ENCODE measurements at places on chromosomes 6 and 20.

DNA sequence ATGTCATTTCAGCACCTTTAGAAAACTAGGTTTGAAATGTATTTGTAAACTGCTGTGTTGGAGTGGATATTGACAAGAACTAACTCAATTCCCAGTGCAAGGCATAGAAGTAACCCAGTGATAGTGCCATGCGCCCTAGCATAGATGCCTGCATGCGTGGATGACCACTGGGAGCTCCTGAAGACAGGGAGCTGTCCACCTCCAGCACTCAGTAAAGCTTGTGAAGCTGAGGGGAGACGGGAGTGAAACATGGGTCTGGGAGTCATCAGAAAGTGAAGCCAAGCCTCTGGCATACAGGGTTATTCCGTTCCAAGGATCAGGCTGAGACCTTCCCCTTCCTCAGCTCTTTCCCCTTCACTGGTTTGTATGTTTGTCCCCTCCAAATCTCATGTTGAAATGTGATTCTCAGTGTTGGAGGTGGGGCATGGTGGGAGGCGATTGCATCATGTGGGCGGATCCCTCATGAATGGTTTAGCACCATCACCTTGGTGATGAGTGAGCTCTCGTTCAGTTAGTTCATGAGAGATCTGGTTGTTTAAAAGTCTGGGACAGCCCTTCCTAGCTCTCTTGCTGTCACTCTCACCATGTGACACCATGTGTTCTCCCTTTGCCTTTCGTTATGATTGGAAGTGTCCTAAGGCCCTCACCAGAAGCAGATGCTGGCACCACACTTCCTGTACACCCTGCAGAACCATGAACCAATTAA lies 146.5 kb upstream of the FERMT1 start:
- no peak for DNase-seq

GRCh38 chr6:153634416-153634815 lies 404.6 kb upstream of the OPRM1 start:
- no peak for DNase-seq

DNA sequence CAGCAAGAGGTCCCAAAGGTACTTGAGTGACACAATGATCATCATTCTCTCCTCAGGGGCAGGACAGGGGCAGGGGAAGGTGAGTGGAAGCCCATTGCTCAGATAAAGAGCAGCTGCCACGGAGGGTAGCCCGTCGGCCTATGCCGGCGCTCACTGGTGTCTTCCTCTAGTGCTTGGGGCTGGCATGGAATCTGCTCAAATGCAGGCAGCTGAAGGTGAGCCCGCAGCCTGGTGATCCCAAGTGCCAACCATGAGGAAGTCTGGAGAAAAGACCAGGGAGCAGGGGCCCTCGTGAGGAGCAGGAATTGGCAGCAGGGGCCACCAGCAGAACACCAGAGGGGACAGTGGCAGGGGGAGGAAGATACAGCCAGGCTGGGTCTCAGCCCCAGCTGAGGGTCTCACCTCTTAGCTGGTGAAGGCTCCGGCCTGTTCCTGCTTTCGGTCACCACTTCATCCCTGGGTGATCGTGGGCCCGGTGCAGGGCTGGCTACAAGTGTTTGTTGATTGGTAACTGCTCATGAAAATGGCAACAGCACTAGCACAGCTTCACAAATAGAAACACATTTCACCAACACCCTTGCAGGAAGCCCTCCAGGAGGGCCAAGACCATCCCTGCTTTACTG lies 24.7 kb downstream of the RBCK1 start:
- no peak for DNase-seq

DNA sequence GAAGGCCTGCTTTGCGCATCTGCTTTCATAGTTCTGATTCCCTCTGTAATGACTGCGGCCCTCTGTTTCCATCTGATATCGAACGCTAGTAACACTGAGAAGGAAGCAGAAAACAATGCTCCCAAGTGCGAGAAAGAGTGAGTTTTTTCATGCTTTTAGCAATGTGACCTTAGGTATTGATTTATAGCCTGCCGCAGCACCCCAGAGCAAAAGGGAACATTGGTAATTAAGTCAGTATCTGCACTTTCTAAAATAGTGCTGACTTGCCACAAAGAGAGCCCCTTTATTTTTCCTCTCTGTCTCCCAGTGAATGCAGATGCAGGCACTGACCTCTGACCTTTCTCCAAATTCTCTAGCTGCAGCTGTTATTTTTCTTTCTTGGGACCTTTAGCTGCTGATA lies 129.8 kb downstream of the HDGFL1 start:
- DNase-seq: no peak

- no peak for DNase-seq
These were observed 15.9 kb downstream of the NDUFAF5 start for GRCh38 chr20:13800728-13801134.

DNA sequence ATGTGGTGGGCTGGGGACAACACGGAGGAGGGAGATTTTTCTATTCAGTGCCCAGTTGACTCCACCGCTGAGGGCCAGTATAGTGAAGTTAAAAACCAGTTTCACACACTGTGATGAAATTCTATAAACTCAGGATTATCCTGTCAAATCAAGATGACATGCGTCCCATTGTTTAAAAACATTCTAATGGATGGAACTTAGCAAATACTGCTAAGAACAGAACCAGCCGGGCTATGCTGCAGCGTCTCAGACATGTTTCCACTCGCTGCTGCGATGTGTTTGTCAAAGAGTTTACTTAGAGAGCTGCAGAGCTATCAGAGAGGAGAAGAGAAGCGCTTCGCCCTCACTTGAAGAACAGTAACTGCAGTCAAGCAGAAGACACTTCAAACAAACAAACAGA lies 212.6 kb upstream of the FOXQ1 start:
- no peak for DNase-seq

DNA sequence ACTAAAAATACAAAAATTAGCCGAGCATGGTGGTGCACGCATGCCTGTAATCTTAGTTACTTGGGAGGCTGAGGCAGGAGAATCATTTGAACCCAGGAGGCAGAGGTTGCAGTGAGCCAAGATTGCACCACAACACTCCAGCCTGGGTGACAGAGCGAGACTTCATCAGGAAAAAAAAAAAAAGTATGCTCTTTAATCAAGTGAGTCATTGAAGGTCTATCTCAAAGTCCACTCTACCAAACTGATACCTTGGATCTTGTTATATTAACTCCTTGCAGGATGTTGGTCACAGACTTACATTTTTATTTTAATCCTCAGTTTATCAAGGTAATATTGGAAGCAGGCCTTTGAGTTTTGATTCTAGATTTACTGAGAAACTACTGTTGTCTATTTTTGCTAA lies 348.7 kb downstream of the COL12A1 start:
- DNase-seq: no peak

DNA sequence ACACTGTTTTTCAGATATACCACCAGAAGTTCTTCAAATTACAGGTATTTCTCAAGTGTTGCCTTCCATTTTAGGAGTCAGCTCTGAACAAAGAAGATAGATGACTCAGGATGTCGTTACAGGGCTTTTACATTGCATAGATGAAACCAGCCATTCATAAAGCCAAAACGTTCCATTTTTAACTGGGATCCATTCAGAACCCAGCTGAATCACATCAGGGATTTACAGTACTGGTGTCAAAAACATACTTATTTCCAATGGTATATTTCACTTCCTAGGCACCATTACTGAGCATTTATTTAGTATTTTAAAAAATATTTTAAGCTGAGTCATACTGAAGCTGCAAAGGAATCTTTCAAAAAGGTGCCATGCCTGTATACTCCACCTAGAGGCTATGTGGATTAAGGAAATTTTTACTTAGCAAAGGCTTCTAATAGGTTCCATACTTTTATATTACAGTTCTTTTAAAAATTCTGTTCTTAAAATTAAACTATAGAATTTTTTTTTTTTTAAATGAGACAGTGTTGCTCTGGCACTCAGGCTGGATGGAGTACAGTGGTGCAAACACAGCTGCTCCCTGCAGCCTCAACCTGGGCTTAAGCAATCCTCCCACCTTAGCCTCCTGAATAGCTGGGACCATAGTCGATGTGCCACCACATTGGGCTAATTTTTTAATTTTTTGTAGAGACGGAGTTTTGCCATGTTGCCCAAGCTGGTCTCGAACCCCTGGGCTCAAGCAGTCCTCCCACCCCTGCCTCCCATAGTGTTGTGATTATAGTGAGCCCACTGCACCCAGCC lies 2.6 kb downstream of the ASF1A start:
- peak; percentile 24 for DNase-seq

DNA sequence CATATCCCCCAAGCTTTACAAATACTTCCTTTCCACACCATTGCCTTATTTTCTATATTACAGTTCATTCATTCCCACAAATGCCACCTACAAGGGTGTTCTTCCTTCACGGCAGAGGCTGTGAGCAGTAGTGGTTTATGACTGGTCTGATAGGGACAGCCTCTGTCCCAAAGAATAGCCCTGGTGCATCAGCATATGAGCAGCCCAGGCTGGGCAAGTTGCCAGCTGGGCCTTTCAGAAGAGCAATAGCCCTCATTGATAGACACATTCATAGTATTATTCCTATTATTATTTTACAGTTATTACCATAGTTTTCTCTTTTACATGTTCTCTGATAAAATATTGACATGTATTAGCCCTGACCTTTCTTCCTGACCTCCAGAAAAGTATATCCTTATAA lies 149.9 kb downstream of the MMS22L start:
- no peak for DNase-seq

GRCh38 chr6:63637865-63638445 lies 2.4 kb downstream of the PHF3 start:
- no peak for DNase-seq

- DNase-seq: no peak
These were observed 26.7 kb downstream of the GPX6 start for GRCh38 chr6:28488916-28489365.

GRCh38 chr20:17835240-17835933 lies 133.2 kb downstream of the SNX5 start:
- no peak for DNase-seq

DNA sequence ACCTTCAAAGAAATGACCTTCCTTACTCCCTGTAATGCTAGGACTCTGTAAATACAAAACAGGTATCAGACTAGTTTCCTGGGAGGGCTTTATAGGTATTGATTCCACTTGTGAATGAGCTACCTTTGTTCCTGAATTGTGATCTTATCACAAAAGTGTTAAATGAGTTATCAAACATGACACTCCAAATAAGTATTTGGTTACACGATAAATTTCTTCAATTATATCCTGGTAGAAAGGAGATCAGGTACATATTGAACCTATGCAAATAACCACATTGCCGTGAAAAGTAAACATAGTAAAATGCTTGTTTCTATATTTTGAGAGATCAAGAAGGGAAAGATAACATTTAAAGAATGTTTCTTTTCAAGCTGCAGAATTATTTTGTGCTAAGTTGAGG lies 285.3 kb downstream of the HIVEP2 start:
- DNase-seq: no peak

DNA sequence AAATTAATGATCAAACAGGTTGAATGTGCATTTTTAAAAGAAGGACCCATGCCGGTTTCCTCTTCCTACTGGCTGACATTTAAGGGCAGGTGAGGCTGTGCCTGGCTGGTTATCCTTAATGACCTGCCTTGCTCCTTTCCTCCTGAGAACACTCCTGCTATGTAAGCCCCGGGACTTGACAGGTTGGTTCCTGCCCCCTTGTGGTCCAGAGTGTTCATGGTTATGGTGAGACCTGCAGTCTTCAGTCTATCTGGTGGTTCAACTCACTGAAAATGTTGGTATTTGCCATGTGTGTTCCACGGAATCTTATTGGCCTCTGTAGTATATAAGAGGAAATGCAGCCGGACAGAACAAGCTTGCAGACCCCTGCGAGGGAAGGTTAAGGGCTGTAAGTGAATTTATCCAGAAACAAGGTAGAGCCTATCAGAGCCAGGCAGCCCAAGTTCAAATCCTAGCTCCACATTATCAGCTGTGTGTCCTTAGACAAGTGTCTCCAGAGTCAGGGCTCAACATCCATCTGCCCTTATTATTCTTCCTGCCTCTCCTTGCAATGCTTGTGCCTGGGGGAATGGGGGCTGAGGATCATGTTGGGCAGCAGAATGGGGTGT lies 5.2 kb upstream of the BPIFA3 start:
- DNase-seq: peak; percentile 79

DNA sequence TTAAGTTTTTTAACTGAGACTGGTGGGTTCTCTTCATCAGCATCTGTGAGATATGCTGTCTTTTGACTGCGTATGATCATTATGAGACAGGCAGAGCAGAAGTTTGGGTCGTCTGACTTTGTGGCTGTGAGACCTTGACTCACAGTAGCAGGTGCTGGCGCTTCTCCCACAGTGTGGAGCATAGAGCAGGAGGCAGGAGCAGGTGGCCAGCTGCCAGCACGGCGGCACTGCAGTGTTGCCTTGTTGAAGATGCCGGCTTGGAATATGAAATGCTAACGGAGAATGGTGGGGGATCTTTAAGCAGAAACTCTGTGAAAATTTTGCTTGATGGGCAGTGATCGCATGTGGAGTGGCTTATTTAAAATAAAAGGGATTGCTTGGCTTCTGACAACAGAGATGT lies 105.0 kb downstream of the TIAM2 start:
- no peak for DNase-seq

DNA sequence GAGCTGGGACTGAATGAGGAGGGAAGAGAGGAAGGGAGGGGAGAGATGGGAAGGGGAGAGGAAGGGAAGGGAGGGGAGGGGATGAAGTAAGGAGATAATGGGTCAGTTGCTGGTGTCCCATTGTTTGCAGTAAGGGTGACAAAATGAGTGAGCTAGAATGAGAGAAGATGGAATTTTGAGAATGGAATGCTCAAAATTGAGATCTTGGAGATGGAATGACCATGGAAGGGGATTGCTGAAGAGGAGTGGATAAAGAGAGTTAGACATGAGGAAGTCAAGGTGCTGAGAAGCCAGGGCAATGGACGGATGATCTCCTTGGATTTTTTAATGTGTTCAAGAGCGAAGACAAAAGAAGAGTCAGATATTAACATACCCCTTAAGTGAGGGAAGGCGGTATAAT lies 80.5 kb upstream of the SSTR4 start:
- DNase-seq: no peak

DNA sequence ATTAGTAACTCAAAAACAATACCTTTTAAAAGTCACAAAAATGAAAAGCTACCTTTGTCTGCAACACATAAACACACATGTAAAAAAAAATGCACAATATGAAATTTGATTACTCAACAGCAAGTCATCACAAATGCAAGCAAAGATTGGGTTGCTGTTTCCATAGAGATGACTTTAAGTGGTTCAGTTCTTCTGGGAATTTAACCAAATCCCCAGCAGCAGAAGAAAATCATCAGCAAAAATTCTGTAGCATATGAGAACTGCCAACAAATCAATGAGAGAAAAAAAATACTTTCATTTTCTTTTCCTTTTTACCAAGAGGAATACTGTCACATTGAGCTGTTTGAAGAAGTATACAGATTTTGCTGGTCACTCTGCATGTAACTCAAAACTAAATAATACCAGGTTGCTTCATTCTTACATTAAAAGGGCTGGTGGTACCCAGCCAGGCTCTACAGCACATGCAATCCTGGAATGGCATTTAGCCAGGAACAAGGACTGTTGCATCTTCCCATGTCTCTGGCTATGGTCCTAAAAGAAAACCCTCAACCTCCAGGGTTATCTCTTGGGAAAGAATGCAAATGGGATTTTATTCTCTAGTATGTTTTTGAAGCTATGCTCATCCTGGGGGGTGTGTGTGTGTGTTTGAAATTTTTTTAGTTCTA lies 158.3 kb downstream of the OPRM1 start:
- DNase-seq: no peak

- no peak for DNase-seq
These were observed 28.7 kb downstream of the SNHG17 start for GRCh38 chr20:38406476-38406875.

Measured in HuH-7.5 (cell line).